ENCODE measurements at places on chromosomes 2 and 18.

GRCh38 chr2:70115646-70116442 is 28.6 kb downstream of the PCBP1 start:
- no peak for DNase-seq

DNA sequence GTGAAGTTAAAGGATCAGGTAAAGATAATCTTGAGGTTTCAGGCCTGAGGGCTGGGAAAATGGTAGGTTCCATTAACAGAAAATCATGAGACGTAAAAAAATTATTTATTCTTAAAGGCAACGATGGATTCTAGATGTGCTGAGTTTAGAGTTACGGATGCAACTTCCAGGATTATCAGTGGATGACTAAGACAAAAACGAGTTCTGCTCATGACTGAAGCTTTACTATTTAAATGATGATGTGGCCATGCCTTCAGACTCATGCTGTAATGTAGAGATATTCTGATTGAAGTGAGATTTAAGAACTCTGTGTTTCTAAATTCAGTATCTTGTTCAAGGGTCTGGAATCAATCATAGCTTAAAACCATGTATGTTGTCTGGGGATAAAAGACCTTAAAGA is 5.0 kb downstream of the TMEM237 start:
- no peak for DNase-seq

DNA sequence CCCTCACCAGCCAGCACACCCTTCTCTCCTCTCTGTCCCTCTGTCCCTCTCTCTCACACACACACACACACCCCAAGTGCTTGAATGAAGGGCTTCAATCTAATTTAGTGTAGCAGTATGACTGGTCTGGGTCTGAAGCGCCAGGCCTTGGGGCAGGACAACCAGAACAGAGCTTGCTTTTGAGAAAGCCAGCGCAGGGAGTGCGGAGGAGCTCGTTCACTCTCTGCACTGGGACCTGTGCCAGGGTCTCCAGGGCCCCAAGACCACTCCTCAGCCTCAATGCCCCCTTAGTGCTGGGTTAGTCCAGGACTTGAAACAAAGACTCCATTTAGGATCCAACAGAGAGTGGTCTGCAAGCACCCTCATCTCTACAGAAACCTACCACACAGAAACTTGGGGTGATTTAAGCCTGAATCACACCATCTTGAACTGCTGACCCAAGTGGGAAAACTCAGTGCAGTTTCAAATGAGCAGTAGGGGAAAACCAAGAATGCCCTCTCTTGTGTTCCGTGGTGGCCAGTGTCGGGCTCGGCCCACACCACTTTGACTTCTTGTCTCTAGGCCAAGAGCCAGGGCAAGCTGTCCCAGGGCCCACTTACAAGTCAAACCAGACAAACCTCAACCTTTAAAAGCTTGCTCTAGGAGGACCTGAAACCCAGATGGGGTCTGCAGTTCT is 66.6 kb upstream of the WIPF1 start:
- no peak for DNase-seq

- no peak for DNase-seq
Observed at GRCh38 chr2:230784795-230785194, 72.2 kb downstream of the CAB39 start.

DNA sequence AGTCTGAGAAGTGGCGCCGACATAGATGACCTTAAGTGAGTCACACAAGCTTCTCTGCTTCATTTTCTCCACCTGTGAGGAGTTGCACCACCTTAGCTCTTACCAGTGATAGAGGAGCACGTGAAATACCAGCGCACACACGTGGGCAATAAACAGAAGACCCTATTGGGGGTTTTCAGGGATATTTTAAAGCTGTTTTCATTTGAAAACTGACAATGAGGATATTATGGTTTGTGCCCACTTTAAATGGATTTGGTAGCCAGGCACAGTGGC is 47.3 kb upstream of the FZD7 start:
- DNase-seq, result no peak

DNA sequence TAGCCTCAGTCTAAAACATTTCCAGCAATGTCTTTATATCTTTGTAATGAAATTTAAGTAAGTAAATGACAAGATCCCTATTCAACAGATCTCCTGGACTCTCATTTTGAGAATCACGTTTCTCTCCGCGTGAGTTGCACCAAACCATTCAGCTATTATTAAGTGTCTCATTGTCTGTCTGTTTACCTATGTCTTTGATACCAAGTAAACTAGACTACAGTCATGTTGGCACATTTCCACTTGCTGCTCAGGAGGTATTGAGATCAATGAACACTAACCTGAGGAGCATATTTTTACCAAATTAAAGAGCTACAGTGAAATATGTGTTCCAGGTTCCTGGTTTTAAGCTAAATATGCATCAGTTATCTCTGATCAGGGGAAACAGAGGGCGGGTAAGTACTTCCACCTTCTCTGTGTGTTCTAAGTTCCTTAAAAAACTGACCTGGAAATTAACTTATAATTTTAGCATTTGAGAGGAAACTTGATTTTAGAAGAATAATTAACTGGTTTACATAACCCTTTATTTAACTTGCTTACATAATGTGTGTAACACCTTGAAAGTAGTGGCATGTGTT is 125.8 kb downstream of the OSBPL6 start:
- DNase-seq, result no peak

DNA sequence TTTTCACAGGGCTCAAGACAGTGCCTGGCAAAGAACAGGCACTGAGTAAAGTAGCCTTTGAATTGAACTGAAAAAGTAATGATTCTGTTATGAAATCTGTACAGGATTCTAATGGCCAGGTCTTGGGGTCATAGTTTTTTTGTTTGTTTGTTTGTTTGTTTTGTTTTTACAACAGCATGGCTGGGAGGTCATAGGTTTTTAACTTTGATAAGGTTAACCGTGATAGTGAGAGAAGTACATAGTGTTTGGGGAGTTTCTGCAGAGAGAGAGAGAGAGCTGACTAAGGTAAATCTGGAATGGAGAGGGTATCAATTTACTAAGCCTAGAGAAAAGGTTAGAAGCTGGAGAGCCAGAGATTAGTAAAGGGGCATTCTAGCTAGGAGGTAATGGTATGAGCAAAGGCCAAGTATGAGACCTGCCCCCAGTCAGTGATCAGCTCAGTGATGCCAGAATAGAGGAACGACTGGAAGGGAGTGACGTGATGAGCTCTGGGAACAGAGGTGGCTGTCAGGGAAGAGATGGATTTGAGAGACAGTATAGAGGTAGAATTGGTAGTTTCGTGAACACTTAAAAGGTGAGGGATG is 25.9 kb downstream of the XRCC5 start:
- no peak for DNase-seq

DNA sequence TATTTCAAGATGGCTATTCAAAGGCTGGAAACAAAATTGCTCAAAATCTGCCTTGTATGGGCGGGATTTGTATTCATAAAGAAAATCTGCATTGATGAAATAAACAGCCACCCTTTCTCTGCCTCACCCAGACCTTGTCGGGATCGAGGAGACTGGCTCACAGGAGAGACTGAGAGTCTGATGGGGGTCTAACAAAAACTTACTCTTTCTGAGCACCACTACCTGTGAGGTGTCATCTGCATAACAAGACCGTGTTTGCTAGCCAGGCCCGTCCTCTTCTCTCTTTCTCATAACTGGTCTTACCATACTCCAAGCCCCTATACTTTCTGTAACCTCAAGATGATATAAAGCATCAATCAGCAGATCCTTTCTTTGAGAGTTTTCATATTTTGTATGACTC is 115.6 kb downstream of the INO80D start:
- DNase-seq, result no peak

DNA sequence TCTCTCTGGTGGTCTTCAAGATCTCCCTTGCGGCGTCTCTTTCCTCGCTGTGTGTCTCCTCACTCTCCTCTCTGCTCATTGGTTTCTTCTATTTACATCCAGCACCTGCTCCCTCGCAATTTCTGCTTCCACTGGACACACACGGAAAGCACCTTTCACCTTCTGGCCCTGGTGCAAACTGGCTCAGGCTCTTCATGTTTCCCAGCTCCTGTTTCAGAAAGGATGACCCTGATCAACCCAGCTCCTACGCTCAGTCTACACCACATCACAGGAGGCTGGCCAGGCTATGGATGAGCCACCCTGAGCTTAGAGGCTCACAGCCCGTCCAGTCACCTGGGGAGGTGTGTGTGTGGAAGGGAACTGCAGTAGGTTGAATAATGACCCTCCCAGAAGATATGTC is 72.7 kb downstream of the MCFD2 start:
- DNase-seq, result no peak

All from esophagus squamous epithelium (tissue), 5 donors.